Effector CD8-positive, alpha-beta T cell (primary cell): ENCODE measurements at places on chromosomes 1 and 21.

DNA sequence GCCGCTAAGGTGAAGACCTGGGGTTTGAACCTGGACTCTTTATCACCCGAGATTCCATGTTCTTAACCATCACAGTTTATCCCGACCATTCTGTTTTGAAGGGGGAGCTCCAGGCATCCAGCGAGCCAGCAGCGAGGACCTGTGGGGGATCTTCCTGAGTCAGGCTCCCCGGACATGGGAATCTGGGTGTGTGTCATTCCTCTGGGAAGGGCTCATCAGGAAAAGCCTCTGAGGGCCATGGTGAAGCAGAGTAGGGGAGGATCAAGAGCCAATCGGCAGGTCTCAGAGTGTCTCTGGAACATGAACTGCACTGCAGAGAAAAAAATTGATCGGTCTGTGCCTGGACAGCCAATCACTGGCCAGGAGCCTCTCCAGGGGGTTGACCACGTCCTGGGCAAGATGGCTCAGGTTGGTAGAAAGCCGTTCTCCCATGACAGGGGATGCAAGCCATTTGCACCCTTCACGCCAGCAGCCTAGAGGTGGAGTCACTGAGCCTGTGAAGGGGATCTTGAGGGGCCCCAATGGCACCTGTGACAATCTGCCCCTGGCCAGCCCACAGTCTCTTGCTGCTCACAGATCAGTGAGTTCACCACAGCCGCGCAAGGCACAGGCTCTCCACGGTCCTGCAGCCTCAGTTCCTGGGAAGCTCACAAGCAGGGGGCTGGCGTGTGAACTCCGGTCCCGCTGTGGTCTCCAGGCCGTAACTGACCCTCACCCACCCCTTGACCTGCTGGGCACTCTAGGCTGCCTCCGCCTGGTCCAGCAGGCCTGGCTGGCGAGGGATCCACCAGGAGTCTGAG lies 20.4 kb upstream of the ACTRT2 start:
- DNase-seq: no peak

- no peak for DNase-seq
These were observed 114.8 kb upstream of the PTGFR start for GRCh38 chr1:78375996-78376395.

- no peak for DNase-seq
These were observed 38.9 kb downstream of the CD247 start for GRCh38 chr1:167479331-167479979.

- DNase-seq: no peak
These were observed 283.4 kb downstream of the ASTN1 start for GRCh38 chr1:176880955-176881595.

GRCh38 chr1:231418101-231418740 lies 3.9 kb downstream of the EGLN1 start:
- DNase-seq: no peak

GRCh38 chr1:12478612-12478985 lies 139.4 kb downstream of the DHRS3 start:
- DNase-seq: no peak

DNA sequence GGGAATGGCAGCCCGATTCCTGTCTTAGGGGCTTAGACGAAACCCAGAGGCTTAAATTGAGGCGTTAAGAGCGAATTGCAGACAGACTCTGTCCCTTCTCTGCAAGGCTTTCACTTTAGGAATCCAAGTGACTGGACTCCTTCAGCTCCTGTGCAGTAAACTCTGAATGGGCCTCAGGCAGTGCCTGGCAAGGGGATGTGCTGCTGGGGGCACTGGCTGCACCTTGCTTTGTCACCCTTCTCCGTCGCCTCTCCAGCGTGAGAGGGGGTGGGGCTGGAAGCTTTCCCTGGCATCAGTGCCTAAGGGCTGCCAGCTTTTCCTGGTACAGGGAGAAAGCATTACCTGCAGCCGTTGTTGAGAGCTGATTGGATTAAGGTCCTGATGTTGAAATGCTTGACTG lies 39.9 kb upstream of the NFASC start:
- no peak for DNase-seq

DNA sequence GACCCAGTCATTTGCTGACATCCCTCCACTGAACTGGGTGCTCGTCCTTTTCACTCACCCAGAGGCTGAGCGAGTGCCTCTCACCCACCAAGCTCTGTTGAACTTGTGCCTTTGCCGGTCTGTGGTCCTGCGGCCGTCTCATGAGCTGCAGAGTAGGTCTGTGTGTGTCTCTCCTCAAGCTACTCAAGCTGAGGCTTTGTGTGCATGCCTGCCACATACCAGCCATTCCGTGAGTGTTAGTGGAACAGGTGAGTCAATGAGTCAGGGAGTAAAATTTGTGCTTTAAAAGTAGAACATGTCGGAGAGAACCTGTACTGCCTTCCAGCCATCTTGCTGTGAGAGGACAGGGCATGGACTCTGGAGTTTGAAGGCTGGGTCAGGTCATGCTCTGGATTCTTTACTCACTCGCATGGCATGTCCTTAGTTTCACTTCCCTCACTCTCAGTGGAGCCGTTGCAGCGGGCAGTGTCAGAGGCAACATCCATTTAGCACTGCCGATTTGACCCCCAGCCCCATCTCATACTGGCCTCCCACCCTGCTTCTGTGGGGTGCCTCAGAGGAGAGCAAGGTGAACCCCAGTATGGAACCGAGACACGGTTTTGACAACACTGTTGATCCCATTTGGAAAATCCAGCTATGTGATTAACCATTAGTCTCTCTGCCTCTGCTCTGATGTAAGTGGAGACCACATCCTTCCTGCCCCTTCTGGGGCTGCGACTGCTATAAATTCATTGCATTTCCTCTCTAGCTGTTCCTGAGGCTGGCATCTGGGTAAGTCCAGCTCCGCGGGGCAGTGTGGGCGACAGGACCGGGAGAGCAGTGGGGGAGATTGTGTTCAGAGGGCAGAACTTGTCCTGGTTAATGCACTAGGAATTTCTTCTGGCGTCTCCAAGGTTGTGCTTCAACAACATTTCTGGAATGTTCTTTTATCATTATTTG lies at the start of gene NLRP3:
Gene NLRP3, plus strand, starts transcription at position 751 of the 939 bp plus-strand sequence. CDS start 2,628 bp downstream, outside the sequence.
- DNase-seq: no peak

GRCh38 chr1:36567601-36568341 lies 85.1 kb upstream of the CSF3R start:
- DNase-seq: no peak

- DNase-seq: no peak
These were observed 60.4 kb downstream of the LHX4 start for GRCh38 chr1:180290265-180291001.

DNA sequence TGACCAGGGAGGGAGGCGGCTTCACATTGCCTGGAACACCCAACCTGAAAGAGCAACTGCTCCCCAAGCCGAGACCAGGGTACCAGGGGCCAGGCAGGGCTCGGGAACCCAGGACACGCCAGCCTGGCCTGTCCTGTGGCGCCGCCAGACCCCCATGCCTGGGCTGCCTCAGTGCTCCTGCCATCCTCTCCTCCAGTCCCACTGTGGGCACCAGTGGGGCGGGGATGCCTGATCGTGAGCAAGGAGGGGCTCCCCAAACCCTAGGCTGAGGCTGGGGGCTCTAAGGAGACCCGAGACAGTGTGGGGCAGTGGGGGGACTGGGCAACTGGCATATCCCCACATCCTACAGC lies 45.1 kb downstream of the WNT9A start:
- DNase-seq: no peak

- no peak for DNase-seq
These were observed 155.7 kb downstream of the COP1 start for GRCh38 chr1:176051402-176051801.
